ENCODE measurements at places on chromosomes 1 and 21. TPM values are rescaled to one million over a fixed set of nuclear protein-coding genes. Genes with fewer than 3 reads are reported as not detected.

GRCh38 chr1:154821083-154821482 lies 49.0 kb downstream of the KCNN3 start:
- no peaks in the 10 kb centered on the region for H3K4me1 ChIP-seq
- peak; percentile 11 for DNase-seq
- no peak overlapping the region for H3K27ac ChIP-seq
- H3K36me3 ChIP-seq, result no peaks in the 10 kb centered on the region
- no peak overlapping the region for H3K4me3 ChIP-seq

- no peak overlapping the region for H3K4me3 ChIP-seq
- H3K36me3 ChIP-seq, result no peaks in the 10 kb centered on the region
- no peak overlapping the region for H3K27ac ChIP-seq
- no peaks in the 10 kb centered on the region for H3K4me1 ChIP-seq
- no peaks in the 10 kb centered on the region for H3K27me3 ChIP-seq
- DNase-seq, result no peak
Observed at GRCh38 chr1:106113851-106114250, 942.6 kb upstream of the PRMT6 start.

DNA sequence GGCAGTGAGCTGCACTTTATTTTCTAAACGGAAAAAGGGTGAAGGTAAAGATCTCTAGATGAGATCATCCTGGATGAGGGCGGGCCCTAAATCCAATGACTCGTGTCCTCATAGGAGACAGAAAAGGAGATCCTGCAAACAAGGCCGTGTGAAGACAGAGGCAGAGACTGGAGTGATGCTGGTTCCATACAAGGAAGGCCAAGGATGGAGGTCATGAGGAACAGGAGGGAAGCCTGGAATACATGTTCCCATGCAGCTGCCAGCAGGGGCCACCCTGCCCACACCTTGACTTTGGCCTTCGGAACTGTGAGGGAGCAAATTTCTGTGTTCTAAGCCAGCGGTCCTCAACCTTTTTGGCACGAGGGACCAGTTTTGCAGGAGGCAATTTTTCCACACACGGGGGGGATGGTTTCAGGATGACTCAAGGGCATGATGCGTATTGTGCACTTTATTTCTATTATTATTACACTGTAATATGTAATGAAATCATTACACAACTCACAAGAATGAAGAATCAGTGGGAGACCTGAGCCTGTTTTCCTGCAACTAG lies 94.3 kb downstream of the PSMG1 start:
- peak; percentile 52 for DNase-seq
- H3K4me3 ChIP-seq, result no peak overlapping the region
- H3K27ac ChIP-seq, result no peak overlapping the region
- no peaks in the 10 kb centered on the region for H3K27me3 ChIP-seq

DNA sequence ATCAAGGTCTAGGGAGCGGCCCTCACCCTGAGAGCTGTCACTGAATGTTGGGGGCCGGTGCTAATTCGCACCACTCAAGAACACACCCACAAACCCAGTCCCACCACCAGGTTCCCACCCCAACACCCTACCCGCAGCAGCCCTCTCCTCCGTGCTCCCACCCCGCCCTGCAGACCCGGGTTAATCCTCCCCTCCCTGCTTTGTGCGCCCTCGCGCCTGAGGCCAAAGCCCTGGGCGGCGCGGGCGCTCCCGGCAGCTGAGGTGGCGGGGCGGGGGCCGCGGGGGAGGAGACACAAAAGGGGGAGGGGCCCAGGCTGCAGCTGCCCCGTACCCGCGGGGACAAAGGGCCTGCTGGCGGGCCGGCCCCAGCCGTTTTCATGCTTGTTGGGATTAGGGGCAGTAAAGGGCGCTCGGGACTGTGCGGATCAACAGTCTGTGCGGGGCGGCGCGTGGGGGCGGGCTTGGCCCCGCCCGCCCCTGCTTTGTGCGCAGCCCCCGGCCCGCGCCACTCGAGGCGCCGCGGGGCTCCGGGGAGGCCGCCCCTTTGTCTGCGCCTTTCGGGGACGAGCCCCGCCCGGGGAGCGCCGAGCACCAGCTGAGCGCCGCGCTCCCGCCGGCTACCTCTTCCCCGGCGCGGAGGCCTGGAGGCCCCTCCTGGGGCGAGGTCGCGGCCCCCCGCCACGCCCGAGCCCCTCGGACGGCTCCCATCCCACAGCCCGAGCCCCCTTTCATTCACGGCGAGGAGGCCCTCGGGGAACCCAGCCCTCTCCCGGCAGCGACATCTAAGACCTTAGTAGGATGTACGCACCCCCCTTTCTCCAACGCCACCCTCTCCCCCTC lies 10.9 kb downstream of the C1orf216 start:
- peak overlapping the region; percentile 46 for H3K4me3 ChIP-seq
- no peak overlapping the region for H3K27ac ChIP-seq
- H3K36me3 ChIP-seq, result no peaks in the 10 kb centered on the region
- peaks cover 65% of the 10 kb centered on the region for H3K27me3 ChIP-seq
- H3K4me1 ChIP-seq, result no peaks in the 10 kb centered on the region

DNA sequence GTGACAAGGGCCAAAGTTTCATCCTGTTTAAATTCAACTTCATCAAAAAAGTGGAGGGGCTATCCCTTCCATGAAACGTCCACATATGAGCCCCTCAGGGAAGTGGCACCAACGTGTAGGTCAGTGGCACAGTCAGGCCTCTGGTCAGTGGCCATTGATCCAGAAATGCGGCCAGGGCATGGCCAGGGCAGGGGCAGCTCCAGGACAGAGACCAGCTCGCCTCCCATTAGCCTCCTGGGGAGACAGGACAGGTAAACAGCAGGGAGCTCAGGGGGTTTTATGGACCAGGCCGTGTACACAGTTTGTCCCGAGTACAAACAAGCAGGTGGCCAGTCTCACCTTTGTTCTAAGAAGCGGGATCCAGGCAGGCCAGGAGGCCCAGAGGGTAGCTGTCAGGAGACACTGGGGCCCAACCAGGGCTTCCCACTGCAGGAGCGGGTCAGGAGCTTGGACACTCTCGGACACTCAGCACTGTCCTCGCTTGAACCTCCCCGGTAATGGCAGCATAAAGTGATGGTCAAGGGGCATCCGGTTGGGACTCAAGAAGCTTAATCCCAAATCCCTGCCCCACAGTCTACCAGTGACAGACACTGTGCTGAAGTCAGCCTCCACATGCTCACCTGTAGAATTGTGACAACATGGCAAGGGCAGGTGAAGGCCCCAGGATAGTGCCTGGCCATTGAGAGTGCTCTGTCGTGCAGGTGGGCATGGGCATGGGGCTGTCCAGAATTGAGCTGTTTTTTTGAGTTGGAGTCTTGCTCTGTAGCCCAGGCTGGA lies 144.1 kb upstream of the ERRFI1 start:
- no peaks in the 10 kb centered on the region for H3K27me3 ChIP-seq
- H3K4me3 ChIP-seq, result no peak overlapping the region
- no peak for DNase-seq
- no peaks in the 10 kb centered on the region for H3K4me1 ChIP-seq
- H3K27ac ChIP-seq, result no peak overlapping the region

- H3K4me1 ChIP-seq, result peaks cover 25% of the 10 kb centered on the region
- H3K27me3 ChIP-seq, result no peaks in the 10 kb centered on the region
- no peak for DNase-seq
- H3K27ac ChIP-seq, result no peak overlapping the region
- H3K36me3 ChIP-seq, result no peaks in the 10 kb centered on the region
Observed at GRCh38 chr1:22806584-22806983, 95.9 kb downstream of the EPHB2 start.

- H3K27me3 ChIP-seq, result no peaks in the 10 kb centered on the region
- H3K4me3 ChIP-seq, result no peak overlapping the region
- peaks cover 24% of the 10 kb centered on the region for H3K4me1 ChIP-seq
- H3K27ac ChIP-seq, result no peak overlapping the region
- H3K36me3 ChIP-seq, result no peaks in the 10 kb centered on the region
Observed at GRCh38 chr1:222048094-222048595, 306.3 kb upstream of the DUSP10 start.

GRCh38 chr1:72435025-72435424 lies 152.7 kb upstream of the NEGR1 start:
- no peaks in the 10 kb centered on the region for H3K27me3 ChIP-seq
- H3K4me3 ChIP-seq, result no peak overlapping the region
- H3K4me1 ChIP-seq, result no peaks in the 10 kb centered on the region
- no peaks in the 10 kb centered on the region for H3K36me3 ChIP-seq
- DNase-seq, result no peak

- no peak overlapping the region for H3K4me3 ChIP-seq
- H3K27me3 ChIP-seq, result no peaks in the 10 kb centered on the region
- DNase-seq, result no peak
- no peak overlapping the region for H3K27ac ChIP-seq
Observed at GRCh38 chr1:70420320-70420719, 9.3 kb downstream of the CTH start.

- no peak overlapping the region for H3K4me3 ChIP-seq
- DNase-seq, result peak; percentile 74
- peaks cover 25% of the 10 kb centered on the region for H3K4me1 ChIP-seq
- peaks cover 7% of the 10 kb centered on the region for H3K36me3 ChIP-seq
Observed at GRCh38 chr1:229296541-229296941, 25.6 kb downstream of the RAB4A start.

GRCh38 chr1:13751458-13751871 lies 51.5 kb downstream of the PRDM2 start:
- no peak overlapping the region for H3K4me3 ChIP-seq
- no peak for DNase-seq
- no peak overlapping the region for H3K27ac ChIP-seq
- no peaks in the 10 kb centered on the region for H3K27me3 ChIP-seq

- H3K4me1 ChIP-seq, result peaks cover 7% of the 10 kb centered on the region
- no peak overlapping the region for H3K27ac ChIP-seq
- no peaks in the 10 kb centered on the region for H3K27me3 ChIP-seq
- DNase-seq, result no peak
- no peaks in the 10 kb centered on the region for H3K36me3 ChIP-seq
Observed at GRCh38 chr1:243394066-243394465, 138.2 kb downstream of the SDCCAG8 start.

DNA sequence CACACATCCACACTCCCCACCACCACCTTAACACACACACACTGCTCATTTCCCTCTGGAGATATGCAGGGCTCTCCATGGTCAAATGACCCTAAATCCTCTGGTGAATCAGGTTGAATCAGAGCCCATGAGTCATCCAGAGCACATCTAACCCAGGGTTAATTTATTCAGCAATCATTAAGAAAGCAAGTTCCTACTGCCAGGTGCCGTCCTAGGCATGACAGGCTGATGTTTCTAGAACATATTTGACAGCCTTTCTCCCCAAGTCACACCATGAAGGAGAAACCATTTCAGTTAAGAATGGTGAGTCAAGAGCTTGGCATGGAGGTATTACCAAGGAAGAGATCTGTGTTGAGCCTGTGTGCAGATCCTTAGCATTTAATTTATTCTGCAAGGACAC lies 194.3 kb upstream of the CAMK1G start:
- no peak overlapping the region for H3K27ac ChIP-seq

GRCh38 chr1:54367613-54368012 lies 38.6 kb downstream of the SSBP3 start:
- DNase-seq, result no peak
- no peaks in the 10 kb centered on the region for H3K36me3 ChIP-seq
- H3K4me1 ChIP-seq, result peaks cover 32% of the 10 kb centered on the region
- H3K27ac ChIP-seq, result peak overlapping the region; percentile 0

- peaks cover 10% of the 10 kb centered on the region for H3K4me1 ChIP-seq
- no peaks in the 10 kb centered on the region for H3K27me3 ChIP-seq
- DNase-seq, result peak; percentile 89
- peak overlapping the region; percentile 86 for H3K4me3 ChIP-seq
- no peaks in the 10 kb centered on the region for H3K36me3 ChIP-seq
- peak overlapping the region; percentile 92 for H3K27ac ChIP-seq
Observed at GRCh38 chr1:245153081-245153551, 1.7 kb upstream of the KIF26B start.

GRCh38 chr1:161258439-161259344 lies at the start of gene PCP4L1:
PCP4L1 (plus strand) TSS chr1:161258745; CDS start chr1:161258975, 230 bp downstream.
- H3K27me3 ChIP-seq, result peaks cover 43% of the 10 kb centered on the region
- no peaks in the 10 kb centered on the region for H3K4me1 ChIP-seq
- DNase-seq, result peak; percentile 73

DNA sequence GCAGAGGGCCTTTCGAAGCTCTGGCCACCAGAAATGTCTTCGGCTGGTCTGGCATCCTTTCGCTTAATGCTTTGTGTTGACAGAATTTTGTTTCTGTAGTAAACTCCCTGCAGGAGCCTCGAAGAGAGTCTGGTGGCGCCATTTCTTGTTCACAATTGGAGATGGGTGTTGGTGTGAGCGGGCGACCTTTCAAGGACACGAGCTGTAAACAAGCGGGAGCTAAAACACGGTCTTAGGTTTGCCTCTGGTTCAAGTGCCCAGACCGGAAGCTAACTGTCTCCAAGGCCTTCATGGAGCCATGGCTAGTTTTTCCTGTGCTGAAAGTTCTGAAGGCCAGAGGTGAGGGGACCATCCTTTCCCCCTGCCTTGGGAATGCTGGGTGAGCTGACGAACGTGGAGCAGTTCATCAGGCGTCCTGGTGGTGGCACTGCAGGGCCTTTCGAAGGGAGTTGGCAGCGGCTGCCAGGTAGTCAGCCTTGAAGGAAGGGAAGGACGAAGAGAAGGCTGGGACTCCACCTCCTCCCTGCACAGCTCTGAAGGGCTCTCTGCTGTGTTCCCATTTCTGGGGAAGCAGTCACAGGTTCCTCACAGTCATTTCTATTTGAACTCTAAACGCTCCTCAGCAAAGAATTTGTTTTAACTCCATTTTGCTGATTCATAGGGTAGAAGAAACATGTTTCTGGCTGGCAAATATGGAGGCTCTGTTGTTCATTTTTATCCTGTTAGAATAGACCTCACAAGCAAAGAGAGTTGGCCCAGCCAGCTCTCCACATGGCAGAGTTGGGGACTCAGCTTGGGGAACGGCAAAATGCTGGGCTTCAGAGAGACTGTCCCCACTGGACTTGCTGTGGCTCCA lies 35.2 kb downstream of the URB2 start:
- no peak overlapping the region for H3K4me3 ChIP-seq
- peak; percentile 87 for DNase-seq
- peaks cover 16% of the 10 kb centered on the region for H3K4me1 ChIP-seq
- no peaks in the 10 kb centered on the region for H3K27me3 ChIP-seq
- H3K36me3 ChIP-seq, result no peaks in the 10 kb centered on the region

DNA sequence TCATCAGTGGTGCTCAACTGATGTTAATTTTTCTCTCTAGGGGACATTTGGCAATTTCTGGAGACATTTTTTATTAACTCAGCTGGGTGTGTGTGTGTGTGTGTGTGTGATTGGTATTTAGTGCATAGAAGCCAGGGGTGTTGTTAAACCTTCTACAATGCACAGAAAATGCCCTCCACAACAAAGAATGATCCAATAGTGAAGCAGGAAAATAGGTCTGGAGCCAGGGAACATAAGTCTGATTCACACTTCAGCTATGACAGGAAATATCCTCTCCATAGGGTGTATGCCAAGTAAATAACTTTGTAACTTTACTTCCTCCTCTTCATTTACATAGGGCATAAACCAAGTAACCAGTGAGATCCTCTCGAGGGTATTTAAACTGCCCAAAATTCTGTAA lies 25.1 kb upstream of the TMEM61 start:
- DNase-seq, result no peak
- H3K4me3 ChIP-seq, result no peak overlapping the region
- H3K27ac ChIP-seq, result no peak overlapping the region
- H3K36me3 ChIP-seq, result no peaks in the 10 kb centered on the region
- no peaks in the 10 kb centered on the region for H3K27me3 ChIP-seq

The GRHL3 gene
- 0.54 TPM for total RNA-seq

The CLIC4 gene
- total RNA-seq, result 361 TPM

The MAP10 gene
- total RNA-seq, result 9.8 TPM

The FOXD3 gene
- total RNA-seq, result not detected

The ICOSLG gene
- 0.14 TPM for total RNA-seq

All from cardiac muscle cell (in vitro differentiated cells and primary cell).